NCI-H748 treated with DMSO at 0.1 percent for 48 hours (cell line): ENCODE measurements at places on chromosomes 5 and 9.

GRCh38 chr9:2785060-2785950 is 58.6 kb downstream of the PUM3 start:
- no peak for DNase-seq

- no peak for DNase-seq
Measured at GRCh38 chr5:175840050-175840841, 31.1 kb upstream of the CPLX2 start.

- DNase-seq, result peak; percentile 14
Measured at GRCh38 chr9:134215699-134216448, 51.5 kb upstream of the RNU6ATAC start.

- DNase-seq, result no peak
Measured at GRCh38 chr9:111720174-111720573, 58.8 kb downstream of the GNG10 start.

DNA sequence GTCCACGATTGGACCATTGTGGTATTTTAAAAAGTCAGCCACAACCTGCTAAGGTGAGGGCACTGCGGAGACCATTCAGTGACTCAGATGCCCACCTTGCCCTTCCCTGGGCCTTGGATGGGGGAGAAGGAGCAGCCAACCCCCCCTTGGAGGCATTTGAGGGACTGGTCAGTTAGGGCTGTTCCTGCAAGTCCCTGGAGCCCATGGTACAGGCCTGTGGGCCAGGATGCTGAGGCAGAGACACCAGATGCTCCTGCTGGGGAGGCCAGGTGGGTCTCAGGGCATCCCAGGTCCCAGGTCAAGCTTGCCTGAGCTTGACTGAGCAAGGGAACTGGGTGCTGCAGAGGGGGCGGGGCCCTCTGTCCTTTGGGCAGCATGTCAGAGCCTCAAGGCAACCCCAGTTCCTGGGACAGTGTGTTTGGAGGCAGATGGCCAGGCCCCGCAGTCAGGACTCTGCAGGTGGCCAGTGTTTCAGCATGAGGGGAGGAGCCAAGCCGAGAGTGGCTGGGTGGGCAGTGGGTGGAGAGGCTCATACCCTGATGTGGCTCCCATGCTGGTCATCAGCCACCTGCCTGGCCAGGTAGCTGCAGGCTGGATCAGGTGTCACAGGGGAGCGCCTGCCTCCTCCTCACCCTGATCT is 27.5 kb downstream of the SLC6A3 start:
- DNase-seq, result no peak

DNA sequence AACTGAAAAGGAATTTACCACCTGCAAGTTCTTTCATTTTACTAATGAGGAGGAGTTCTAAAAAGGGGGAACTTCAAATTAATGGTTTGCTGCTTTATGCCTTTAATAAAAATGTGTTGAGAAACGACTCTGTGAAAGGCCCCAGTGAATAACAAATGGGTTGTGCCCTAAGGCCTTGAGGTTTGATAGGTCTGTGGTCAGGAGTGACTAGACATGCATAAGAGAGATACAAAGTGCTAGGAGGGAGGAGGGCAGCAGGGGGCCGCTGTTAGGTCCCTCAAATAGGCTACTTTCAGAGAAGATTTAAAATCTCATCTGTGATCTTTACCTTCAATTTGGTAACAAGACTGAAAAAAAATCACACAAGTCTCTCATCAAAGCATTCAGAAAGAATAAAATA is 58.3 kb downstream of the FAM81B start:
- no peak for DNase-seq

DNA sequence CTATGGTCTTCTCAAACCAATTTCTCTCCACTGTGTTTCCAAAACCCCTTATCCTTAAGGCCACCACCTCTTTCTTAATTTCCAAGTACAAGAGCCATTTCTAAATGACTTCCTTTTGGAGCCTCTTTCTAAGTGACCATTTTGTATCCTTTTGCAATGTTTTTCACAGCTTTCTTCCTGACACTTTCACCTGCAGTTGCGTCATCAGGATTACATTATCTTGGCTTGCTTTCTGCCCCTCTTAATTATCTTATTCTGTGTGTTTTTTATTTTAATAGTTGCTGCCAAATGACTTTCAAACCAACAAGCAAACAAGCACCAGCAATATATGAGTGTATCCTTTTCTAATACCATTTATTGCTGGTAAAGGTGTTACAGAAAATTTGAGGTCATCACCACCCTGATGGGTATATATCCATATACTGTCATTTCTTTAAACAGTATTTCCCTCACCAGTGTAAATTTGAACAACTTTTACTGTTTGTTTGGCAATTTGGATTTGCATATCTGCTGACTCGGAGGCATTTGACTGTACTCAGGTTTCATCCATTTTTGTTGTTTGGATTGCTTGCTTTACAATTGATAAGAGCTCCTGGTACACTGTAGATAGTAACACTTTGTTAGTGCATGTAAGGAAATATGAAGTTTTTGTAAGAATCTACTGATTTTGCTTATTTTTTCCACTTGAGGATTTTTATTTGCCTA is 5.4 kb upstream of the ANXA1 start:
- no peak for DNase-seq

GRCh38 chr5:65072850-65073249 is 304.1 kb downstream of the CWC27 start:
- no peak for DNase-seq

DNA sequence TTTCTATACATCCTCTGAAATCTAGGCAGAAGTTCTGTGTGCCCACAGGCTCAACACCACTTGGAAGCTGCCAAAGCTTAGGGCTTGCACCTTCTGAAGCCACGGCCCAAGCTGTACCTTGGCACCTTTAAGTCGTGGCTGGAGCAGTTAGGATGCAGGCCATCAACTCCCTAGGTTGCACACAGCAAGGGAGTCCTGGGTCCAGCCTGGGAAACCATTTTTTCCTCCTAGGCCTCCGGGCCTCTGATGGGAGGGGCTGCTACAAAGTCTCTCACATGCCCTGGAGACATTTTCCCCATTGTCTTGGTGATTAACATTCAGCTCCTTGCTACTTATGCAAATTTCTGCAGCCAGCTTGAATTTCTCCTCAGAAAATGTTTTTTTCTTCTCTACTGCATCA is 15.5 kb upstream of the PLK2 start:
- no peak for DNase-seq

DNA sequence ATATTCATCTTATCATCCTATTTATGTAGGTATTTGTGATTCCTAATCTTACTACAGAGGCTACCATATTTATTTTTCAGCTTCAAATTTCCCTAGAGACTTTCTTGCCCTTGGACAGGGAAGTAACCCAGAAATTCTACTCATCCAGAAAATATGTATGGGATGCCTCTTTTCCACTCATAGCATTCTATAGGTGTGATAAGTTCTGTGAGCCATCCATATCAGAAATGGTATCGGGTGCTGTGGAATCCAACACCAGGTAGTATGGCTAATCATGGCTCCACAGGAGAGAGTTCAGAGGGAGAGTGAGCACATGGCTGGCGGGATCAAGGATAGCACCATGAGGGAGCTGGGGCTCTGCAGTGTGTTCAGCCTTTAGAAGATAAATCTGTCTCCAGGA is 349.3 kb upstream of the ACTBL2 start:
- no peak for DNase-seq

DNA sequence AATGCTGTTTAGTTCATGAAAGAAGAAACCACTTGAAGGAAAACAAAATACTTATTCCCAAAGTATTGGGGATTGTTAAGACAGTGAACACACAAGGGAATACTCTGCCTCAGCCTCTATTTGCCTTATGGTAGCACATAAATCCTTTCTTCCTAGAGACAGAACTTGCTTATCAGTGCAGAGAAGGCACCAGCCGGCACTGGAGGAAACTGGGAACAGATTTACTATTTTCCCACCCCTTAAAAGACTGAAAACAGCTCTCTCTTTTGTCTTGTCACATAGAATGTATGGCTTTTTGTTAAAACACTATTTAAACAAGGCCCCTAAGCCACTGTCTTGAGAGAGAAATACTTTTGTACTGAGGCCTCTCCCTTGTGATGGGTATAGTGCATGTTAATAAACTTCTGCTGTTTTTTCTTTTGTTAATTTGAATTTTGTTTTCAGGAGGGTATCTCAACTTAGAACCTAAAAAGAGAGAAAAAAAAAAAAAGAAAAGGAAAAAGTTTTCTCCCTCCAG is 40.7 kb upstream of the EDIL3 start:
- no peak for DNase-seq

DNA sequence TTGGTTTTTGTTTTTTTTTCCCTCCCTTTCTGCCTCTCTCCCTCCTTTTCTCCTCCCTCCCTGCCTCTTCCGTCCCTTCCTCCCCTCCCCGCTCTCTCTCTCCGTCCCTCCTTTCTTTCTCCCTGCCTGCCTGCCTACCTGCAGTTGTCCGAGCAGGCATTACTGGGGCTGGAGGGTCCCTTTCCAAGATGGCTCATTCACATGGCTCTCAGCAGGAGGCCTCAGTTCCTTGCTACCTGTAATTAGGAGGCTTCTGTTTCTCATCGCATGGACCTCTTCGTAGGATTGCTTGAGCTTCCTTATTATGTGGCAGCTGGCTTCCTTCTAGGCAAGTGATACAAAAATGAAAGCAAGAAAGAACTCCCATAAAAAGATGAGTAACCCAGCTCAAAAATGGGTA is 8.0 kb downstream of the RGS3 start:
- DNase-seq, result no peak
